ENCODE measurements at places on chromosomes 12 and 14. TPM values are rescaled to one million over a fixed set of nuclear protein-coding genes. Genes with fewer than 3 reads are reported as not detected.
A peak's percentile ranks its signal among the peaks of the same experiment; 100 is the strongest.

CLEC4E gene
- not detected for total RNA-seq

- peak; percentile 22 for DNase-seq
Observed at GRCh38 chr12:122984612-122985337, 4.3 kb downstream of the ARL6IP4 start.

GRCh38 chr14:73245480-73246325 lies 8.4 kb downstream of the PAPLN start:
- peak; percentile 54 for DNase-seq

CLEC4C gene
- total RNA-seq: not detected

ANKRD33 gene
- total RNA-seq: not detected

GRCh38 chr12:10736463-10736862 lies 13.3 kb upstream of the YBX3 start:
- DNase-seq: no peak

DNA sequence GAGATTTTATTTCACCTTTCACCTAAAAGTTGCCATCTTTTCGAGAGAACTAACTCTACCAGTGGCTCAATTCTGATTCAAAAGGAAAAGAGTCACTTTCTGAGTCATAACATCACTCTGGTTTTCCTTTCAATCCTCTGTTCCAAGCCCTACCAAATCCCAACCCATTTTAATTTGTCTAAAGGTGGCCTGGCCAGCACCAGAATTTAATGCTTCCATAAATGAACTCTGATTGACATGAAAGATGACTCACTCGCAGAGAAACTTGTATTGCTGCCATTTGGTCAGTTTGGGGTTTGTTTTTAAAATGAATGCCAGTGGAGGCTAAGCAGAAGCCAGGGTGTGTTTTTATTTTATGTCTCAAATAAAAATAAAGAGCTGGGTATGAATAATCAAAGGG lies 117.4 kb upstream of the SOX5 start:
- DNase-seq: peak; percentile 93

- DNase-seq: no peak
Observed at GRCh38 chr12:113643177-113643974, 171.7 kb upstream of the LHX5 start.

GRCh38 chr12:12378616-12379015 lies 21.7 kb downstream of the BORCS5 start:
- DNase-seq: no peak

GRCh38 chr12:3491938-3492792 lies 1.2 kb downstream of the PRMT8 start:
- peak; percentile 52 for DNase-seq

SYNDIG1L gene
- total RNA-seq: not detected

DNA sequence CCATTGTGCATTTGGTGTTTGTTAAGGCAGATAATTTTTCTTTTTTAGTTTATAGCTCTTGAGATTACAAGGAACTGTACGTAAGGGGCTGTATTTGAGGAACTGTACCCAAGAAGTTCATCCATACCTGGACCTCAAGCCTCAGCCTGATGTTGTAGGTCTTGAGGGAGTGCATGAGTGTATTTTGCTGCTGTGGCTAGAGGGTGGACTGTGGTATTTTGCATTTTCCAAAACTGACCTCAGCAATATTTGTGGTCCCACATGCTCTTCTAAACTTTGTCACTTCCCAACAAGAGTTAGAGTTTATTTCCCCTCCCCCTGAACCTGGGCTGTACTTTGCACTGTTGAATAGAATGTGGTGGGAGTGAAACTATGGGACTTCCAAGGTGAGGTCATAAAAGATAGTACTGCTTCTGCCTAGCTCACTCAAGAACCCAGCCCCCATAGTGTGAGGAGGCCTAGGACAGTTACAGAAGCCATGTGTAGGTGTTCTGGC lies 42.2 kb upstream of the FBXO33 start:
- no peak for DNase-seq

- DNase-seq: no peak
Observed at GRCh38 chr12:50362671-50363070, 33.7 kb downstream of the FAM186A start.

- DNase-seq: no peak
Observed at GRCh38 chr14:77844802-77845201, 44.9 kb downstream of the ADCK1 start.

GRCh38 chr12:152440-152839 lies 61.5 kb downstream of the SLC6A12 start:
- peak; percentile 3 for DNase-seq

DNA sequence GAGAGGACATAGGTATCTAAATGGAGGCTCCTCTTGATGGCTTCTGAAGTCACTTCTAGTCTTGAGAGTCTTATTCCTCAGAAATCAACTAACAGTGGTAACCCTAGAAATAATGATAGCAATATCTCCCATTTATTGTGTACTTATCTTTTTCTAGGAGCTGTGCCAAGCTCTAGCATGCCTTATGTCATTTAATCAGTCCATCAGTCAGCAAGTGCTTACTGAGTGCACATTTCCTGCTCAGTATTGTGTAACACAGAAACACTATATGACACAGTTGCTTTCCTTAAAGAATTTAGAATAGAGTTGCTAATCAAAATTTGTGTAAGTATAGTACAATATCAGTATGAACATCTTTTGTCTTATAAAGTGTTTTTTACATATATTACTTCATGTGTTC lies 36.6 kb downstream of the KRT76 start:
- DNase-seq: no peak

CRIP1 gene
- total RNA-seq: 28.4 TPM

RHOF gene
- total RNA-seq: 10.9 TPM

DNA sequence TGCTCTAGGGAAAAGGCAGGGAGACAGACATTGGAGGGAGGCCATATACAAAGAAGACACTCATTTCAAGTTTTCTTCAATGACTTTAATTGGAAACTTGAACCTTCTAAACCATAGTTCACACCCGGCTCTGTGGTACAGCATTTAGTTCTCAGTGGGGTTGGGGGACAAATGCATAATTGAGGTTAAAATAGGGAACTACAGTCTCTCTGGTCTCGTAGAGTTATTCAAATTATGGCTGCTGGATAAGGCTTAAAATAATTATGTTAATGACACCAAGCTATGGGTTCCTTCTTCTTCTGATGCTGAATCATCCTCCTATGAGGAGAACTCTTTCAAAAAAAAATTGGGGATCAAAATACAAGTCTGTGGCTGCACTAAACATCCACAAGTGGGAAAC lies 3.8 kb upstream of the RPAP3 start:
- no peak for DNase-seq

DNA sequence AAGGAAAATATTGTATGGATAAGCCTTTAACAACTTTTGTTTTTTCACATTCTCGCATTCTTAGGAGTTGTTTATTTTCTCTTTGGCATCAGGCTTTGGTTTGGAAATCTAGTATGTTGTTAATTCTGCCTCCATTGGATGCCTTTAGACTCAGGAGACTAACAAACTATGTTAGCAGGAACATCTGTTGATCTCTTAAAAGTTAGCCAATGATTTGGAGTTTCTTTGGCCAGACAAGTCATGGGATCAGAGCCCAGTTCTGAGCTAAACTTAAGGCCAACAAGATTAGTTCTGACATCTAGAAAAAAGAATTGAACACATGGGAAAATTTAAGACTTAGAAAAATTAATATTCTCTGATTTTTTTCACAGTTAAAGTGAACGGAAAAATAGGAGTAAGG lies 35.3 kb upstream of the STRAP start:
- peak; percentile 95 for DNase-seq

DNA sequence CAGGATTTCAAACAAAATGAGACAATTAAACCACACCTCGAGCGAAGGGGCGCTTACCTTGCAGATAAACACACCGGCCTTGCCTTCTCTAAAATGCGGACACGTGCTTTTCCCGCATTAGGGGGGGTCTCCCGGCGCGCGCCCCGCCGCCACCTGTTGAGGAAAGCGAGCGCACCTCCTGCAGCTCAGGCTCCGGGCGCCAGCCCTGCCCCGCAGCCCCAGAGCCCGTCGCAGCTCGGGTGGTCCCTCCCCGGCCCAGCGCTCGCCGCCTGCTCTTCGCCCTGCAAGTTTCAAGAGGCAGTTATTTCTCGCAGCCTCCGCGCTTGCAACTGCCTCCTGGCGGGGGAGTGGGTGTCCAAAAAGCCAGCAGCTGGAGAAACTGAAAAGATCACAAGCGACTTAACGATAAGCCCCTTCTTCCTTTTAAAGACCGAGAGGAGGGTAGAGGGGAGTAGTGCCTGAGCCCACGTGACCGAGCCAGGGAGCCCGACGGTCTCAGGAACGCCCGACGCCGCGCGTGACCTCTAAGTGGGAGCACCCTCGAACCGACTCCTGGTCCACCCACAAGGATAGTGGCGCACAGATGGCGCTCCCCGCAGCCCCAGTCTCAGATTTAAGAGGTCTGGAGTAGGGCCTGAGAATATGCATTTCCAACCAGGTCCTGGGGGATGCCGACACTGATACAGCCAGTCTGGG lies at the start of gene ESR2:
Gene ESR2 (minus strand): TSS at position 396 of the 696 bp plus-strand sequence. CDS start 11,386 bp downstream, outside the sequence.
- peak; percentile 38 for DNase-seq

DLK1 gene
- total RNA-seq: 0.09 TPM

Data from fibroblast of the aortic adventitia (primary cell).